Effector memory CD4-positive, alpha-beta T cell (primary cell): ENCODE measurements at places on chromosomes 5 and 9.

DNA sequence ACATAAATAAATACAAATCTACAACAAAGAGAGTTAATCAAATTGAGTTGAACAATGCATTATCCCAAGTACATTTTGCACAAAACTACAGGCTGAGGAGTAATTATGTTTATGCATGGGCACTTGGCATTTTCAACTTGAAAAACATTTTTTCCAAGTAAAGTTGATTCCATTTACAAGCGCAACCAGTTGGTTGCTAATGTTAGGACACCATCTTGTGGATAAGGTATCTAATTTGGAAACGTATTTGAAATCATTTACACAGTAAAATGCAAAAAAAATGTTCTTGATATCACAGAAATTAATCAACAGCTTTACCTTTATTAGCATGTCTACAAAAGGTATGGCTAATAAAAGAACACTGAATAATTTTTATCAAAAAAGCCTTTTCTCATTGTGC is 18.8 kb downstream of the FTMT start:
- no peak for DNase-seq

GRCh38 chr9:124820698-124821623 is 32.3 kb upstream of the WDR38 start:
- no peak for DNase-seq

GRCh38 chr9:32928145-32928763 is 73.2 kb downstream of the APTX start:
- DNase-seq: no peak

GRCh38 chr5:123701511-123702200 is 189.7 kb downstream of the CSNK1G3 start:
- DNase-seq: no peak

GRCh38 chr5:179840766-179841165 is 17.9 kb downstream of the MRNIP start:
- no peak for DNase-seq

DNA sequence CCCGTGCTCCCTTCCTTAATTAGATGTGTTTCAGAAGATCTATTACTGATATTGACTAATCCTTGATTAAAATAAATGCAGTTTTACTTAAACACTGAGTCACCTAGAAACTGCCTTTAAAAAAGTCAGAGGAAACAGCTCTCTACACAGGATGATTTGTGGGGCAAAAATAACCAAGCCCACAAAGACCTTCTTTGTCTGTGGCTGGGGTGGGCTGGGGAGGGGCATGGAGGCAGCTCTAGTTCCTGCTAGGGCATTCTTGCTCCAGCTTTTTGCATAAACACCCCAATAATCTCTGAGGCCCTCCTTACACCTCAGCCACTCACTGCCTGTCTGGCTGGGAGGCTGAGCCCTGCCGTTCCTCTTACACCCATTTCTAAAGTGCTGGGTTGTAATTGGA is 227.6 kb upstream of the DAP start:
- no peak for DNase-seq

DNA sequence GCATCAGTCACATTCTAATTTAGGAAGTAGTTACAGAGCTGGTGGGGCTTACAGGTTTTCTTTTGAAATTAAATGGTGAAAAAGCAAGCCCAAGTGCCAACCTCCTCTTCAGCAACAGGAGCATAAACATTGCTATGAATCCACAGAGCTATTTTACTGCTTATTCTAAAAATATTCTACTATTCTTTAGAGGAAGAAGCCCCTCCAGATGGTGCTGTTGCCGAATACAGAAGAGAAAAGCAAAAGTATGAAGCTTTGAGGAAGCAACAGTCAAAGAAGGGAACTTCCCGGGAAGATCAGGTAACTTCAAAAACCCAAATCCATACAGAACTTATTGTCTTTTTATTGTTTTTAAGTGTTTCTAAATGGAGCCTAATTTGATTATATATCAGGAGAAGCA is 202.8 kb downstream of the CWC27 start:
- no peak for DNase-seq

- DNase-seq: no peak
Observed at GRCh38 chr9:92180002-92180400, 64.8 kb upstream of the SPTLC1 start.

DNA sequence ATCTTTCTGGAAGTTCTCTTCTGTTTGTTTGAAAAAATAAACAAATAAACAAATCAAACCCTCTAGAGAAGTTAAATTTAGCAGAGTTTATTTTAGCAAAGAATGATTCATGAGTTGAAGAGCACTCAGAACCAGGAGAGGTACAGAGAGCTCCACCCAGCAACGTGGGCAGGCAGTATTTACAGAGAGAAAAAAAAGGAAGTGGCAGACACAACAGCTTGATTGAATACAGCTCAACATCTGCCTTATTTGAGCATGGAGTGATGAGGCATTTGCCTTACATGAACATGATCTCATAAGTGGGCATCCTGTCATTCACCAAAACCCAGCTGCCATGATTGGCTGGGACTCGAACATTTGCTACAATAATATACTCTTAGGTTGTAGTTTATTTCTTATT is 381.6 kb upstream of the ADAMTS16 start:
- DNase-seq: no peak

DNA sequence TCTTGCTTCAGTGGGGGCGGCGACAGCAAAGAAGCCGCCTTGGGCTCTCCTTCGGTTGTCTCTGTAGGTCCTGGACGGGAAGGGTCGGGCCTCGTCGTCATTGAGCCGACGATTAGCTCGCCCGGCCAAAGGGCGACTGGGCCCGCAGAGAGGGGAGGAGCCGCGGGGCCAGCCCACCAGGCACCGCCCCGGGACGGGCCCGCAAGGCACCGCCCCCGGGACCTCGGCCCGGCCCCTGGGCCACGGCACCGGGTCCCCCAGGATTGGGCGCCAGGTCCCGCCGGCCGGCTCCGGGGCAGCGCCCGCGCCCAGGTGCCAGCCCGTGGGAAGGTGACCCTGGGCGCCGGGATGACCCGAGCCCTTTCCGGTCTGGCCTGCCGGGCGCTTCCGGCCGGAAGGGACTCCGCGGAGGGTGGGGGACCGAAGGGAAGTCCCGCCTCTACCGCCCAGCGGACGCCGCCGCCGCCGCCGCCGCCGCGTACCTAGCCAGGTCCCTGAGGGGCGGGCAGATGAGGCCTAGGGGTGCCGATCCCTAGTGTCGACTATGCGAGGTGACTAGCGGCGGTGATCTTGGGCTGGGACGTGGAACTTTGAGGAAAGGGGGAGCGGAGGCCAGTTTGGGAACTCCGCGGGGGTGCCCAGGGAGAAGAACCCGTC is at the start of the genes GBA2 and RGP1:
GBA2 (minus strand) TSS at position 371 of the 657 bp plus-strand sequence. CDS start 524 bp downstream, outside the sequence.
RGP1 (plus strand) TSS at position 430 of the 657 bp plus-strand sequence. CDS start 469 bp downstream, outside the sequence.
- peak; percentile 62 for DNase-seq

DNA sequence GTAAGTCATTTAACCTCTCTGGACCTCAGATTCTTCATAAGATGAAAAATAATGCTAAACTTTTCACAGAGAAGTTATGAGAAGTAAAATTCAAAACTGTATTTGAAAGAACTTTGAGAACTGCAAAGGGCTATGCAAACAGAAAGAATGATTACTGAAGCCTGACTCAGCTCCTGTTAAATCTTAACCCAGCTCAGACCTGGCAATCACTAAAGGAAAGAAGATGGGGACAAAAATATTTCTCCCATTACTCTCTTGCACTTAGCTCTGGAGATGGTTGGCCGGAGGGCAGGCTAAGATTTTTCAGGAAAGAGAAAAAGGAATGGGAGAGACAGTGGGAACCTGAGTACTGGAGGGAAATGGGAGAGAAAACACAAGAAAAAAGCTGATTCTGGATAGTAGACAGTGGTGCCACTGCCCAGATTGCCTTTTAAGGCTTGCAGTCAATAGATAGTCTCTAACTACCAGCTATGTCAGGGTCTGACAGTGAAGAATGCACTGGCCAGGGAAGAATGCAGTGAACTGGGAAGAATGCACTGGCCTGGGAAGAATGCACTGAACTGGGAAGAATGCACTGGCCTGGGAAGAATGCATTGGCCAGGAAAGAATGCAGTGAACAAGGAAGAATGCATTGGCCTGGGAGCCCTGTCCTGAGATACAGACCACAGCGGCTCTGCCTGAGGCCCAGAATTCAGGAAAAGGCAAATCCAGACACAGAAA is 25.2 kb upstream of the CEMIP2 start:
- DNase-seq: no peak

GRCh38 chr9:28718226-28718625 is 1144.9 kb upstream of the C9orf72 start:
- DNase-seq: no peak

DNA sequence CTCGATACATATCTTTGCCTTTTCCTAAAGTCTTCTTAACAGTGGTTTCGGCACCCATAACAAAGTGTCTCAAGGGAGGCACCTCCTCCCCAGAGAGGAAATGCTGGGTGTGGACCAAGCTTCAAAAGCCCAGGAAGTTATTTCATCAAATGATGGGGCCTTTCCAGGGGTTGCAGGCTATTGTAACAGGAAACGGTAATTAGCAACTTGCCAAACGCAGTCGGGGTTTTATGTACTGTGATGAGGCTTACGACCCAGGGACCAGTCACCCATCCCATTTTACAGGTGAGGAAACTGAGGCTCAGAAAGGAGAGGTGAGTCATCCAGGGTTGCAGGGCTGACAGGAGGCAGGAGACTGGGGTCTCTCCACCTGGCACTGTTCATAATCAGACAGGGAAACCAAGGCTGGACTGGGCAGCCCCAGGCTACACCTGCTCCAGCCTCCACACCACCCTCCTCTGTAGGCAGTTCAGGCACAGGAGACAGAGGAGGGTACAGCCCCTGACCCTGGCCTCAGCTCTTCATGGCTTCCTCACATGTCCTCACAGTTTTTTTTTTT is 30.0 kb upstream of the SUSD3 start:
- DNase-seq: peak; percentile 65

- DNase-seq: no peak
Observed at GRCh38 chr5:140109018-140109758, 4.7 kb upstream of the PURA start.

GRCh38 chr5:180353980-180354452 is 880 bp upstream of the GFPT2 start:
- DNase-seq: no peak

DNA sequence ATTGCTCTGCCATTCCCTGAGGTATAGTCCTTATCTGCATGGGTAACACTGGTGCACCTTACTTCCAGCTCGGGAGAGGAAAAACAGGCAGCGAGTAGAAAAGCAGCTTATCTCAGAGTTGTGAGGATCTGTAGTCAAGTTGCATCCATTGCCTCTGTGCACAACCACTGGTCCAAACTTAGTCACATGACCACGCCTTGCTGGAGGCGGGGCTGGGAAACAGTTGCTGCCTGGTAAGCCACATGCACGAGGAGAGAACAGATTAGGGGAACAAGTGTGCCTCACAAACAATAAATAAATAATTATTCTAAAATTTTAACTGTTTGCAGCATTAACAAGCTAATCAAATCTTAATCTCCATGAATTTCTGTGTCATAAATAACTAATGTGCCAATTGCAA is 18.6 kb downstream of the ZNF622 start:
- DNase-seq: no peak
